Bronchial epithelial cell (primary cell): ENCODE measurements at places on chromosomes 16 and 17. TPM values are rescaled to one million over a fixed set of nuclear protein-coding genes. Genes with fewer than 3 reads are reported as not detected.

KRT33A gene
- total RNA-seq = 0.13 TPM in 1 of 2 replicates, not detected in the other

MYH1 gene
- not detected in 2 replicates for total RNA-seq

EVPLL gene
- 10.3 and 14.6 TPM in 2 replicates for total RNA-seq

CMTM2 gene
- not detected in 2 replicates for total RNA-seq

MPHOSPH6 gene
- total RNA-seq = 71.8 and 91.9 TPM in 2 replicates

YBX2 gene
- total RNA-seq = 0.26 and 1.0 TPM in 2 replicates

DNA sequence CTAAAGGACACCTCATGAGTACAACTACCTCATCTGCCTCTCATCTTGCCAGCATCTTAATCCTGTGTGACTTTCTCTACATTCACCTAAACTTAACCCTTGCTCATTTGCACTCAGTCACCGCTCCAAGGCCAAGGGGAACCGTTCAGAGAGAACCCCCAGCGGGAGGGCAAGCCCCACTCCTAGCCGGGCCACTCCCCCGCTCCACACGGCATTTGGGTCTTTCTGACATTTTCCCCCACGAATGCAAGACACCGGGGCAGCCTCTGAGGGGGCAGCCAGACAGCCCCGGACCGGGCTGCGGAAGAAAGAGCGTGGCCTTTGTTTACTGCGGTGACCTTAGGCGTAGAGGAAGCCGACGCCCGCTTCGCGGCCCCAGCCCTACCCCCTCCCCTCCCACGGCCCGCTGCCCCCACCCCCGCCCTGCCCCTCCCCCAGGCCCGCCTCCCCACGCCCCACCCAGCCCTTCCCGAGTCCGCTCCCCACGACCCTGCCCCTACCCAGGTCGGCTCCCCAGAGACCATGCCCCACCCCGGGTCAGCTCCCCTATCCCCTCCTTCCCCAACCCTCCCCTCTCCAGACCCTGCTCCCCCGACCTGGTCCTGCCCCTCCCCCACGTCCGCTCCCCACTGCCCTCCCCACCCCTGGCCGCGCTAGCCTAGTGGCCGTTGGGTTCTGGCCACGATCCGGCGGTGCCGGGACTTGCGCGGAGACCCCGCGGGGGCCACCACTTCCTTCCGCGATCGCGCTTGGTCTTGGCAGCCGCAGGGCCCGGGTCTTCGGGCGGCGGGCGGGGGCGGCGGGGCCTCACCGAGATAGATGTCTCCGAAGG lies 789 bp downstream of the CSNK1D start:
- DNase-seq = no peak

- DNase-seq = no peak
Measured at GRCh38 chr16:54356391-54356790, 69.8 kb upstream of the IRX3 start.

GRCh38 chr17:78781104-78781892 lies 775 bp downstream of the CYTH1 start:
- no peak for DNase-seq

DNA sequence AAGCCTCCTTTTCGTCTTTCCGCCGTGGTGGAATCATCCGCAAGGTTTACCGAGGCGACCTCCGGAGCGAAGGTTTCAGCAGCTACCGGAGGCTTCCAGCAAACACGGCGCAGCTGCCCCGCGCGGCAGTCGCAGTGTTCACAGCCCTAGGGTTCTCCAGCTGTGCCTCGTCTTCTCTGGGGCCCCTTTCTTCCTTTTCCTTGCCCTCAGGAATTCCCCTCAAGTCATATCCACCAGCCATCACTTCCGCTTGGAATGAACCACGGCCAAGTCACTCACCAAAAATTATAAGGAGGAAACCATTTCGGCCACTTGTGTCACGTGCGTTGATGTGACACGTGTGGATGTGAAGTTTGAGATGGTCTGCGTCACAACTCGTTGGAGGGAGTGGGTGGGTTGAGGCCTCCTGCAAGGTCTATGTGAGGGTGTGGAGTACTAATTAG lies 636 bp upstream of the ERN1 start:
- DNase-seq = peak; percentile 74

- peak; percentile 22 for DNase-seq
Measured at GRCh38 chr16:50671644-50672260, 9.4 kb downstream of the SNX20 start.

GRCh38 chr17:73788111-73788510 lies 143.9 kb upstream of the SDK2 start:
- no peak for DNase-seq

GRCh38 chr16:81526935-81527334 lies 82.3 kb downstream of the CMIP start:
- DNase-seq = peak; percentile 100

DNA sequence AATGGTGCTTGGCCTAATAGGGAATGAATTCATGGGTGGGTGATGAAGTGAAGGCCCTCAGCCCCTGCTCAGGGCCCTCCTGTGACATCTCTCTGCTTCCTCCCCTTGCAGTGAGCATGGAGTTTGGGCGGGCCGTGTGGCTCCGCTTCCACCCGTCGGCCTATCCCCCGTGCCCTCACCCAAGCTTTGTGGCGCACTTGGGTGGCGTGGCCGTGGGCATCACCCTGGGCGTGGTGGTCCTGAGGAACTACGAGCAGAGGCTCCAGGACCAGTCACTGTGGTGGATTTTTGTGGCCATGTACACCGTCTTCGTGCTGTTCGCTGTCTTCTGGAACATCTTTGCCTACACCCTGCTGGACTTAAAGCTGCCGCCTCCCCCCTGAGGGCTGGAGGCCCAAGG lies 21.1 kb downstream of the C17orf75 start:
- no peak for DNase-seq

DNA sequence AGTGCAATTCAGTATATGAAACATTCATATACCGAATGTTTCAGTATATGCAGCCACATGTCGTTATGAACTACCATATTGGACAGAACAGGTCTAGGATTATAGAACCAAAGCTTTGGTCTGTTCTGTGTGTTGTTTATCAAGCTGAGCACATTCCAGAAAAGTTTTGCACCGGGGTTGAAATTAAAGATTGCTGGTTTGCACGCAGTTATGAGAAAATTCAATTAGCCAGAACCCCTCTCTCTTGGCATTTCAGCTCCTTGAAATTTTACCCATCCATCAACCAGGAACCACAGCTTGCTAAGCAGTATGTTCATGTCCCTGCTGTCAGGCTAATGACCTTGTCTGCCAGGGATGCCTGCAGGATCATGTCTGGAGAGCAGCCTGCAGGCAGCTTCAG lies 9.5 kb downstream of the KRT32 start:
- no peak for DNase-seq

DNA sequence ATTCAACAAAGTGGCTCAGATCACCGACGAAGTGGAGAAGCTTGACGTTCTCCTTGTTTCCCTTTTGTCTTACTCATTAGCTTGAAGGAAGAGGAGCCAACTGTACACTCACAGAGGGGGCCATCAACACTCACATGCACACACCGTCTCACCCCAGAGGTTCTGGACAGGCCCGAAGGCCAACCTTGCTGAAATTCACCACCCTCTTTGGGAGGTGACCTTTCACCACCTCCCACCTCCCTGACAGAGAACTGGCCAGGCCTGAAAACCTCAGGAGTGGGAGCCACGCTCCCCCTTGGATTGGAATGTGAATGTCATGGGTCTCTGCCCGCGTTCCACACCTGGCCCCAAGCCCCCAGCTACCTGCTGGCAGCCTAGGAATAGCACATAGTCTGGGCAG lies 2.0 kb downstream of the DCXR start:
- DNase-seq = no peak

DNA sequence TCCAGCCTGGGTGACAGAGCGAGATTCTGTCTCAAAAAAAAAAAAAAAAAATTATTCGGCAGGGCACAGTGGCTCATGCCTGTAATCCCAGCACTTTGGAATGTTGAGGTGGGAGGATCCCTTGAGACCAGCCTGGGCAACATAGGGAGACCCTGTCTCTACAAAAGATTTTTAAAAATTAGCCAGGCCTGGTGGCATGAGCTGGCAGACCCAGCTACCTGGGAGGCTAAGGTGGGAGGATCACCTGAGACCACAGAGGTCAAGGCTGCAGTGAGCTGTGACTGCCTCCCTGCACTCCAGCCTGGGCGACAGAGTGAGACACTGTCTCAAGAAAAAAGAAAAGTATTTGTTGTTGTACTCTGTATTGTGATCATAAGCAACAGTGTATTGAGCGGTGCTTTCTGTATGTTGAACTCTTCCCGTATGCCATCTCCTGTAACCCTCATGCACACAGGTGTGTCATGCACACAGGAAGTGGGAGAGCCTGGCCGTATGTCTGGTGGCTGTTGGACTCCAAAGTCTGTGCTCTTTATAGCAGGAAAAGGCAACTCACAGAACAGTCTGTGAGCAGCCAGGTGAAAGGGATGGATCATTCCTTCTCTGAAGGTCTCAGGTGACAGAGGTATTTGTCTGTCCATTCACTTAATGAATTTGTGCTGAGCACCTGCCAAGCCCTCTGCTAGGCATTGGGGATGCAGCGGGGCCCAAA lies 17.1 kb downstream of the CDH1 start:
- peak; percentile 67 for DNase-seq

- peak; percentile 71 for DNase-seq
Measured at GRCh38 chr16:56549744-56550385, 15.0 kb upstream of the MT4 start.

DNA sequence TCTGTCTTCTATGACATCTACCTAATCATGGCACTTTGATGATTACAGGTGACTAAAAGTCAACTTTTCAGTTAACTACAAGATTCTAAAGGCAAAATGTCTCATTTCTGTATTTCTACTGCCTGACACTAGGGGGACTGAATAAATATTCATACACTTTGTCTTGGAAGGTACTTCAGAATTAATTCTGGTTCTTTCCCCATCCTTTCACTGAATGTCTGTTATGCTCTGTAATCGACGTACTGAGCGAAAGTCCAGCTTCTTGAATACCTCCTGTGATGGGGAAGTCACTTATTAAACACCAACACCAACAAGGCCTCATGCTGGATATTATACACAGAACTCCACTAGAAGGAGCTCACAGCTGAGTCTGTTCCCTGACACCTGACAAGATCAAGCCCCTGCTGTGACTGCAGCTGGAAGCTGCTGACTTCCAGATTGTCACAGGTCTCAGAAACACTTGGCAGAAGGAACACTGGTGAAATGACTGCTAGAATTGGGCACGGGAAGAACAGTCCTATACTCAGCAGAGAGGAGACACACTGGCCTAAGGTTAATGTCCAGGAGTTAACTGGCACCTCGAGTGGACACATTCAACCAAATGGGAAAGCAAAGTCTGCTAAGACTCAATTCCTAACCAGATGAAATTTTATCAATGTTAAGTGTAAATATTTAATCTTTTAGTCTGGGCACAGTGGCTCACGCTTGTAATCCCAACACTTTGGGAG lies 31.9 kb downstream of the CMC2 start:
- peak; percentile 40 for DNase-seq

- DNase-seq = no peak
Measured at GRCh38 chr17:45103269-45103795, 29.0 kb downstream of the PLCD3 start.

- peak; percentile 47 for DNase-seq
Measured at GRCh38 chr17:9146064-9146463, 124.8 kb downstream of the NTN1 start.

DNA sequence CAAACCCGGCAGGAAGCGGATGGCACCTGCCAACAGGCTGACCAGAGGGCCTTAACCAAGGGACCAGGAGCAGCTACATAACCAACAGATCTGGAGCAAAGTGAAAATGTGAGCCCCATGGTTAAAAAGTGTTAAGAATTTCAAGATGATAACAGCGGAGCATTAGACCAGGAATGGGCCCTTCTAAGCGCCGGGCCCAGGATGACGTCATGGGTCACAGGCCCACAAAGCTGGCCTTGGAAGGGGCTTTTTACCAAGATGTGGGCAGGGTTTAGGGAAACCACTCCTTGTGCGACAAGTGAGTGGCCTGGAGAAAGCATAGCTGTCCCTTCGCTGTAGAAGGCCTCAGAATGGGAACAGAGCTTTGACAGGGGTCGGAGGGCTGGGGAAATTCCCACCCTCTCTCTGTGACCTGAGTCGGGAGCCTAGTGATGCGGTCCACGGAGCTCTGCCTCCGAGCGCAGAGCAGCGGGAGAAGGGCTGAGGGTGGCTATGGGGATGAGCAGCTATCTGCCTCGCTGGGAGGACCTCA lies 84.4 kb upstream of the RPL38 start:
- no peak for DNase-seq

DNA sequence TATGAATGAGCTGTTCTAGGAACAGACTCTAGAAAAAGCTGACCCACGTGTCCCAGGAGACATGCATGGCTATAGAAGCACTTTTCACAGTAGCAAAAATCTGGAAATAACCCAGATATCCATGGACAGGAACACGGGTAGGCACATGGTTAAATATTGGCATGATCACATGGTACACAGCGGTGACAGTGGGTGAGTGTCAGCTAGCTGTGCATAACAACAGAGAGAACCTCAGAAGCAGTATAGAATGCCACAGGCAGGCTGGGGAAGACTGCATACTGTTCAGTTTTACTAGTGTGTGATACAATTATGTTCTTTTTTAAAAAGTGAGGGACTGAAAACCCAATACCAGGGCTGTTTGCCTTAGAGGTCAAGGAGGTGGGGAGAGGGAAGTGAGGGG lies 31.4 kb downstream of the EPN2 start:
- no peak for DNase-seq

GRCh38 chr16:74811911-74812310 lies 37.3 kb upstream of the FA2H start:
- DNase-seq = no peak

- no peak for DNase-seq
Measured at GRCh38 chr16:2328428-2328827, 12.1 kb downstream of the ABCA3 start.
